Esophagus mucosa (tissue), 1 donor: ENCODE measurements at places on chromosomes 12 and 14. TPM values are rescaled to one million over a fixed set of nuclear protein-coding genes. Genes with fewer than 3 reads are reported as not detected.

CD27 gene
- total RNA-seq: 0.40 TPM

CEP128 gene
- total RNA-seq: 4.2 TPM

AKAP6 gene
- total RNA-seq: 4.4 TPM

MIPOL1 gene
- total RNA-seq: 3.4 TPM
